ENCODE measurements at places on chromosomes 4 and X.

DNA sequence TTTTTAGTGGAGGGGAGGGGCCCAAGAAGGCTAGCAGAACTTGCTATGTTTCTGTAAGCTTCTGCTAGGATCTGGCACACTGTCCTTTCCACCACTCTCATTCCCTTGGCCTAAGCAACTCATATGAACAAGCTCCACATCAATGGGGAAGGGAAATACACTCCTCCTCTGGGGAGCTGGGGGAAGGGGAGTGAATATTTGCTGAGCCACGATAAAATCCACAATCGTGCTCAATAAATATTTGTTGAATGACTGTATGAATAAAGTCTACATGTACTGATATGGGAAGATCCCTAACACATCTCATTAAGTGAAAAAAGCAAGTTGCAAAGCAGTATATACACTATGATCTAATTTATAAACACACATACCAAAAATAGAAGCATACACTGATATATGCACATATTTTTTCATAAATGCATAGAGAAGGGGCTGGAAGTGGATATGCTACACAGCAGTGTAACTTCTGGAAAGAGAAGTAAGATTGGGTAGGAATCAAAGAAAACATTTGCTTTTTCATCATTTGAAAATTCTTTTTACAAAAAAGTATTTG is 95.8 kb upstream of the EFHC2 start:
- DNase-seq = no peak

DNA sequence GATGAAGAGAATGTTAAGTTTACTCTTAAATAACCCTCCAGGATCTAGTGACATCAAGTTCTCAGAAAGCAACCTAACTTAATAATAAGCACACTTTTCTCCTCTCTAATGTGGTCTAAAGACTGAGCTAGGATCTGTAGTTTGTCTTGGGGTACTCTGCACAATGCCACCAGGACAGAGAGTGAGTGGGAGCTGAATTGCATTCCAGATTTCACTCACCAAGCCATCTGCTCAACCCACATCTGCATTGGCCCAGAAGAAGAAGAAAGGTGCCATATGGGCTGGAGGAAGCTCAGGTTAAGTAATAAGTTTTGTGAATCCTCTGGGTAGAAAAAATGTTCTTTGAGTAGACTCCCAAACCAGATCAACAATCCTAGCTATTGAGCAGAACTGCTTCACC is 384.6 kb downstream of the PPP3CA start:
- no peak for DNase-seq

GRCh38 chr4:148443512-148444295 is 1.5 kb upstream of the NR3C2 start:
- no peak for DNase-seq

DNA sequence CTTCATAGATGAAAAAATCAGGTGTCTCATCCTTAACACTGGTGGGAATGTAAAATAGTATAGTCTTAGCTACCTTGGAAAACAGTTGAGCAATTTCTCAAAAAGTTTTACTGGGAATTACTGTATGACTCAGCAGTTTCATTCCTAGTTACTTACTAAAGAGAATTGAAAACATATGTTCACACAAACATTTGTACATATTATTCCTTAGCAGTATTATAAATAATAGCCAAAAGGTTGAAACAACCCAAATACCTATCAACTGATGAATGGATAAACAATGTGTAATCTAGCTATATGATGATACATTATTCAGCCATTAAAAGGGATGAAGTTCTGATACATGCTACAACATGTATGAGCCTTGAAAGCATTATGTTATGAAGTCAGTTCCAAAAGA is 41.7 kb downstream of the RBM46 start:
- no peak for DNase-seq
